A549 treated with Mapracorat at 1 μM for 4 hours (cell line): ENCODE measurements at places on chromosomes 11 and 22. TPM values are rescaled to one million over a fixed set of nuclear protein-coding genes. Genes with fewer than 3 reads are reported as not detected.

TYMP gene
- total RNA-seq: 10.2 to 20.7 TPM (median 19.5 TPM) in 5 replicates

GLB1L3 gene
- 0.07 TPM in 1 of 5 replicates, not detected in the others for total RNA-seq

SCUBE1 gene
- total RNA-seq: 0.02 to 0.26 TPM (median 0.06 TPM) in 5 replicates

SLC25A18 gene
- 0.13 to 0.45 TPM (median 0.29 TPM) in 5 replicates for total RNA-seq

TOLLIP gene
- 38.3 to 56.9 TPM (median 53.5 TPM) in 5 replicates for total RNA-seq

NAALAD2 gene
- total RNA-seq: not detected in 5 replicates
